ENCODE measurements at places on chromosomes 7 and 10.

DNA sequence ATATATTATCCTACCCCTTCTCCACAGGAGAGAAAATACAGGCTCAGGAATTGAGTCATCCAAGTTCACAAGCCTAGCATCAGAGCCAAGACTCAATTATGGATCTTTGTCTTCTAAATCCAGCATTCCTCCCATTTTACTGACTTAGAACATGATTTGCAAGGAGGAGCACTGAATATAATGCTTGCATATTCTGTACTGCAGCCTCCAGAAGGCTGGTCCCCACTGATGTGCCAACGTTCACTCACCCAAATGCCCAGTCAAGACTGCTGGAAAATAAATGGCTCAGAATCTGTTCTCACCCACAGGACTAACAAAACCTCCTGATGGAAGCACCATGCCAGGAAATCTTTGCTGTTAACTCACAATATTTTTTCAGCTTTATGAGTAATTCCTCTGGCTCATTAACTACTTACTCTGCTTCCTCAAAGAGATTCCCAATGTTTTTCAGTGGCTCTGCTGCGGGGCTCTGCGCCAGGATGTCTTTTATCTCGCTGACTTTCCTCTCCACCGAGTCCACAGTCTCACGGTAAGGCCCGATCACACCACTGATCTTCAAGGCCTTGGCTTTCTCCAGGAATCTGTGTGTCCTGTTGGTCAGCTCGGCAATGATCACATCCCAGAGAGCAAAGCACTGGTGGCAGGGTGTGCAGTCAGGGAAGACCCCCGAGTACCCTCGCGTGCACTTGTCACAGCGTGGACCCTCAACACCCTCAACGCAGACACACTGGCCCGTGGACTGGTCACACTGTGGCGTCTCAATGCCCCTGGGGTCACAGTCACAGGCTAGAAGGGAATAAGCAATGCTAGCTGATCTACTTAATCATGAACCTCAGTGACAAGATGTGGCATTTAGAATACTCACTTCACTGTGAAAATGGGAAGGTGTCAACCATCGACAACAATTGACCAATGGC lies 48.8 kb downstream of the DLD start:
- DNase-seq = peak; percentile 62

GRCh38 chr10:852386-852785 lies 79.1 kb downstream of the LARP4B start:
- no peak for DNase-seq

- no peak for DNase-seq
Observed at GRCh38 chr7:122813845-122814244, 72.4 kb downstream of the CADPS2 start.

DNA sequence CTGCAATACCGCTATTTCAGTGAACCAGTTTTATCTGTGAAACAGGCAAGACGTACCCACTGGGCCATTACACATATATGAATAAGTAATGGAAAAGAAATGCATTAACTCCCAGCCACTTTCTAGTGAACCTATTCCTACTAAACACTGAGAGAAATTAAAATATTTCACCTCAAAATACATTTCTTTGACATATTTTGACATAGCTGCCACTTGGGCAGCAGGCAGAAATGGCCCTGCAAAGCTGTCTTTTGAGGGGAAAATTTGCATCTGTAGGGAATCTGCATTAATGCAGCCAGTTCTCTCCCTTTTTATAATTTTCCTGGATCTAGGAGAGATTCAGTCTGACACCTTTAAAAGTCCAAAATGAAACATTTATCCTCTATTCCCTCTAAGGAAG lies 714.8 kb upstream of the POM121L12 start:
- no peak for DNase-seq

DNA sequence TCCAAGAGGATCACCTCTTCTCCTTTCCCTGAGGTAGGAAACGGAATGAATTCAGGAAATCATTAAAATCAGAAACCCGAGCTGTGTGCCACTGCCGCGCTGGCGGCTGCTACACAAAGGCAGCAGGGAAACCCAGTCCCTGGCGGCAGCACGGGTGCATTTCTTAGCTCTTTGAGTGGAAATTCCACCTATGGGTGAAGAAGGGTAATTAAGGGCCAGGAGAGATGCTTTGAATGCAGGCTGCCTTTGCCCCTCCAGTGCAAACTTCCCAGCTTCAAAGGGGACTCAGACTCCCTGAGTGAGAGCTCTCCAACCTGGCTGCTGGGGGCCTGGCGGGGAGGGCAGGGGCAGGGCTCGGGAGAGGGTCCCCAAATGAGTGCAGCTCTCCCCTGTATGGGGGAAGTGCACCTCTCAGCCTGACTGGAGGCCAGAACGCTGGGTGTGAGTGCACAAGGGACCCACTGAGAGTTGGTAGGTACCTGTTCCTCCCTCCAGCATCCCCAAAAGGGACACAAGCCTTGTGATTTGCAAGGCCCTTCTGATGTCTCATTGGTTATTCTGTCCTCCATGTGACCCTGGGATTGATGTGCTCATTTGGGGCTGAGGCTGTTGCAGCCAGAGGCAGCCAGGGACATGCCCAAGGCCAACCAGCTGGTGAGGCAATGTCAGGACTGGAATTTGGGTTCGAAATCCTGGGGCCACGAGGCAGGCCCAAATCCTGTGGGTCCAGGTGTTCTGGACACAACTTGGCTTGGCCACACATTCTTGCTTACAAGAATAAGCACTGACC lies 16.3 kb upstream of the ZMIZ1 start:
- DNase-seq = no peak

GRCh38 chr10:10256860-10257259 lies 760.8 kb upstream of the CELF2 start:
- DNase-seq = no peak

GRCh38 chr10:80203835-80204676 lies 1.3 kb downstream of the ANXA11 start:
- DNase-seq = no peak

DNA sequence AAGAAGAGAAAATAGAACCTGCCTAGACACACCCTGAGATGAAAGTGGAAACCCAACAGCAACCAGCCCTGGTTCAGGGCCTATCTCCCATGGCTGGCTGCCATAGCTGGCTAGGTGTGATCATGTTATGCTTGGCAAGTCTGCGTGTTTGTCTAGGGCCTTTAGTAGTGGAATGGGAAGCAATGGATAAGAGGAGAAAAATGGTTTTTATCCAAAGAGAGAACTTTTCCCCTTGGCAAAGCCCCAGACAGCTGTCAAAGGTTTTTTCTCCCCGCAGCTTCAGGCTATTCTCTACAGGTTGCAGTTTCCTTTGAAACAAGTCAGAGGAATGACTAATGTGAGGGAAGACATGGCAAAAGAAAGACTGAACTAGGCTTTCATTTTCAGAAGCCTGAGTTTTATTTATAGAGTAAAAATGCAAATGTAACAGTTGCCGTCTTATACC lies 161.5 kb downstream of the SEMA3D start:
- DNase-seq = no peak

DNA sequence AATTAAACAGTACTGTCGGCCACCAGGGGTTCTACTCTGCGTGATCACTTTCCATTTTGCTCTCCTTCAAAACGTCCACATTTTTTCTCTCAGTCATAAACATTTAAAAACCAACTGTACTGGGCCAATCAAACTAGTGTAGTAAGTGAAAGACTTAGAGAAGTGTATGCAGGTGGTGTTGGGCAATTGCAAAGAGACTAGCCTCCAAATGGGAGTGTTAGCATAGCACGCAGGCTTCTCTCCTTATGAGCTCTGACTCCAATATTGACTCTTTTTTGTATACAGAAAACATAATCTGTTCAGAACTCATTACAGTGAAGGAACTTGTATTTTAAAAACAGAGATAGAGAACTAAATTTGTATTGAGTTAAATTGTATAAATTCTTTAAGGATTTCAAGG lies 150.6 kb downstream of the SDK1 start:
- DNase-seq = no peak

All from testis (tissue), 5 donors.